Astrocyte (in vitro differentiated cells and primary cell): ENCODE measurements at places on chromosomes 6 and 20.

DNA sequence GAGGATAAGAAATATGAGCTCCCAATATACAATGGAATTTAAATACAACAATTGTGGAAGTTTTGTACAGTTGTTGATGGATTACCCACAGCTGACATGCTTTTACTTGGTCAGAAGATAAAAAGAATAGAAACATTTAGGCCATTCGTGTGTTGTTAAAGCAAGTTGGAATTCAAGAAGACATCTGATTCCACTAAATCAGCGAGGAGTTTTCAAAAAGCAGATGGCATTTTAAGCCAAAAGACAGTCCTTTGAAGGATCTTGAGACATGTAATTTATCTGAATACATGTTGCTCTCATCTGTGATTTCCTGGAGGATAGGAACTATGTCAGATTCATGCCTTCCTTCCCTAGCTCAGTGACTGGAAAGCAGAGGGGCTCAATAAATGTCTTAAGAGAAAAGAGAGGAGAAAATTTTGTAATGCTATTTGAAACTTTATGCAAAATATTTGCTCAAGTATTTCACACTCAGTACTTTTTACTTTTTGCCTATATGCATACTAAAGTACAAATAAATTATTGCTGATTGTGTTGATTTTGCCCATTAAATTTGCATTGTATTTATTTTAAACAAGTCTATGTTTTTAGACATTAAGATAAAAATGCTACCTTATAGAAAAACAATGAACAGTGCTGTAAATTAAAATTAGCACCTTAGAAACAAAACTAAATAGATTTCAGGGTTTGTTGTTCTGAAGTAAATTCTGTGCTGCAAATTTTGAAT lies 733.8 kb upstream of the FLRT3 start:
- DNase-seq = no peak
- H3K4me3 ChIP-seq = no peak overlapping the region
- no peak overlapping the region for H3K27ac ChIP-seq
- H3K36me3 ChIP-seq = no peaks in the 10 kb centered on the region

GRCh38 chr6:45098256-45098655 lies 229.9 kb upstream of the RUNX2 start:
- H3K27me3 ChIP-seq = no peaks in the 10 kb centered on the region
- no peaks in the 10 kb centered on the region for H3K36me3 ChIP-seq
- H3K4me1 ChIP-seq = no peaks in the 10 kb centered on the region
- no peak overlapping the region for H3K4me3 ChIP-seq

- H3K27ac ChIP-seq = no peak overlapping the region
- no peak for DNase-seq
- no peaks in the 10 kb centered on the region for H3K4me1 ChIP-seq
- no peak overlapping the region for H3K4me3 ChIP-seq
These were observed 92.4 kb downstream of the COL9A1 start for GRCh38 chr6:70210462-70210861.

DNA sequence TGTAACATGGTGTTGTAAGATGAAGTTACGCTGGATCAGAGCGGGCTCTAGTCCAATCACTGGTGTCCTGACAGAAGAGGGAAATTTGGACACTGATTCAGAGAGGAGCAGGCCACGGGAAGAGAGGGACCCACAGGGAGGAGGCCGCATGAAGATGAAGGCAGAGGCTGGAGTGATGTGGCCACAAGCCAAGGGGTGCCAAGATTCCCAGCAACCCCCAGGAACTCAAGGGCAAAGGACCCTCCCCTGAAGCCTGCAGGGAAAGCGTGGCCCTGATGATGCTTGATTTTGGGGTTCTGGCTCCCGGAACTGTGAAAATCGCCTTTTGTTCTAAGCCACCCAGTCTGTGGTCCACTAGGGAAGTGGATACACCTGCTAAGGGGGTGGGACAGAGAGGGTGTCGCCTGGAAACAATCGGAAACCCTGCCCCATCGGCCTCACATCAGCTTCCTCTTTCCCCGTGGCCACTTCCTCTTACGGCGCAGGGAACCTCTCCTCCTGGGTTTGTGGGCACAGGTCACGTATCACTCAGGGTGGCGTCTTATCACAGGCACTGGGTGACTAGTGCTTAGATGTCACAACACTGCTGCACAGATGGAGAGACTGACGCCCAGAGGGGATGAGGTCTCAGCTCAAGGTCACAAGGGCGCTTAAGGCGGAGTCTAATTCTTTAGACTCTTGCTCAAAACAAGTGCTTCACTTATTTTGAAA lies 58.0 kb downstream of the SULF2 start:
- no peaks in the 10 kb centered on the region for H3K27me3 ChIP-seq
- no peaks in the 10 kb centered on the region for H3K36me3 ChIP-seq
- no peak for DNase-seq
- no peaks in the 10 kb centered on the region for H3K4me1 ChIP-seq
- H3K4me3 ChIP-seq = no peak overlapping the region

GRCh38 chr6:52141596-52141995 lies 44.6 kb upstream of the IL17A start:
- DNase-seq = no peak
- H3K4me3 ChIP-seq = no peak overlapping the region
- peaks cover 2% of the 10 kb centered on the region for H3K27me3 ChIP-seq
- no peaks in the 10 kb centered on the region for H3K4me1 ChIP-seq
- H3K27ac ChIP-seq = no peak overlapping the region
- H3K36me3 ChIP-seq = no peaks in the 10 kb centered on the region

GRCh38 chr20:38044685-38045084 lies 11.1 kb downstream of the RPRD1B start:
- peaks cover 23% of the 10 kb centered on the region for H3K36me3 ChIP-seq
- peaks cover 4% of the 10 kb centered on the region for H3K4me1 ChIP-seq

DNA sequence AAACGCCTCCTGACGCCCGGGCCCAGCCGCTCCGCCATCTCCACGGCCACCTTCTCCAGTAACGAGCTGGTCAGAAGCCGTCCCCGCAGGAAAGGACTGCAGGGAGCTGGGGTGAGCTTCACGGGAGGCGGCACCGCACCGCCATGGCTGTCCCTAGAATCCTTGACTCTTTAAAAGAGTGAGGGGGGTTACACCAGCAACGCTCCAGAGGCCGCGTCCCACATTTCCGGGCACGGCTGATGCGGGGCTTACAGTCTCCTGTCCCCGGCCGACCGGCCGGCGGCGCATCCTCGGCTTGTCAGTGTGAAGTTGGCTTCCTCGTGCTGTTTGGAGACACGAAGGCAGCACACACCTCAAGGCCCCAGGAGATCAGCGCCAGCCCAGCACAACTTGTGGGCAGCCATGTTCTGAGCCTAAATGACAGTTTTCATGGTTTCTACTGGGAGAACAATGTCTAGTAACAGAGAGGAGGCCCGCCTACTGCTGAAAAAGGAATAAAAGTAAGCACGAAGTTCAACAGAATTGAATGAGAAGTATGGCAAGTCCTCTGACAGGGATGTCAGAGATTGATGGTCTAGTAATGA lies 30.4 kb downstream of the SLC2A4RG start:
- no peaks in the 10 kb centered on the region for H3K27me3 ChIP-seq
- DNase-seq = no peak
- H3K36me3 ChIP-seq = no peaks in the 10 kb centered on the region
- no peaks in the 10 kb centered on the region for H3K4me1 ChIP-seq
- H3K27ac ChIP-seq = no peak overlapping the region

DNA sequence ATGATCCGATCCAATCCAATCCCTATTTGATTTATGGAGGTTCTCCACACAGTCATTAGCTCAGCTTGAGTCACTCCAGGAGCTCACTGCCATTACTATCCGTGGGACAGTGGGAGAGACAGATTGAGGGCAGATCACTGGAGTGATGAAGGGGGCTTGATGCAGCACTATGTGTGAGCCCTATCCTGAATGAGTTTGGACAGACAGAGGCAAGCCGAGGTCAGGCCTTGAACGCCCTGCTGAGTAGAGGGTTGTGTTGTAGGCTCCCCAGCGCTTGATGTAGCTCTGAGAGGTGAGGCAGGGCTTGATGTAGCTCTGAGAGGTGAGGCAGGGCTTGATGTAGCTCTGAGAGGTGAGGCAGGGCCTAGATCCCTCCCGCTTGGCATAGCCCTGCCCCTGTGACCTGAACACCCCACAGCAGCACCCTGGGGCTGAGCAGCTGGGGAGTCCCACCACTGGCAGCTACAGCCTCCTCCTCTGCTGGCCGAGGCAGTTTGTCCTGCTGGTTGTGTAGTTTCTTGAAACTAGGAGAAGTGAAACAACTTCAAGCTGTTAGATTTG lies 58.7 kb downstream of the ZFAND3 start:
- H3K36me3 ChIP-seq = no peaks in the 10 kb centered on the region
- no peak overlapping the region for H3K4me3 ChIP-seq
- no peak overlapping the region for H3K27ac ChIP-seq

DNA sequence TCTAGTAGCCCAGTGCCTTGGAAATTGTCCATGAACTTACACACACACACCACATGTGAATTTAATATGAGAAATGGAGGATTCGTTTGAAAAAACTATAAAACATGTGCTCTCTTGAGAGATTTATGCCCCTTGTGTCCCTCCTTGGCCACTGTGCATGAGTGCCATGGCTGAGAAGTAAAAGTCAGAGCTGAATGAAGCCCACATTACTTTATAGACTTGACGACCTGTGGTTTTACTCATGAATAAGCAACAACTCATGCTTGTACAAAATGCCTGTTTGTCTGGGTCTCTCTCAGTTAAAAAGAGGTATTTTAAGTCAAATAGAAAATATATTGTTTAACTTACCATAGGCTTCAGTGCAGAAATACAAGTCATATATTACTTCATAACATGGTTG lies 102.7 kb downstream of the KCNQ5 start:
- H3K4me1 ChIP-seq = peaks cover 7% of the 10 kb centered on the region
- no peaks in the 10 kb centered on the region for H3K36me3 ChIP-seq
- no peaks in the 10 kb centered on the region for H3K27me3 ChIP-seq
- no peak overlapping the region for H3K4me3 ChIP-seq

- no peaks in the 10 kb centered on the region for H3K27me3 ChIP-seq
- no peak overlapping the region for H3K4me3 ChIP-seq
- H3K4me1 ChIP-seq = no peaks in the 10 kb centered on the region
These were observed 33.0 kb upstream of the SPDEF start for GRCh38 chr6:34589140-34589539.

- no peak overlapping the region for H3K4me3 ChIP-seq
- H3K4me1 ChIP-seq = peaks cover 4% of the 10 kb centered on the region
- H3K27ac ChIP-seq = no peak overlapping the region
- no peaks in the 10 kb centered on the region for H3K27me3 ChIP-seq
- no peak for DNase-seq
These were observed 168.9 kb downstream of the ATXN1 start for GRCh38 chr6:16592223-16592911.

GRCh38 chr6:4777394-4777935 lies 1.3 kb downstream of the CDYL start:
- DNase-seq = no peak
- H3K4me1 ChIP-seq = no peaks in the 10 kb centered on the region
- no peak overlapping the region for H3K27ac ChIP-seq
- H3K4me3 ChIP-seq = peak overlapping the region; percentile 73

- no peak for DNase-seq
- H3K36me3 ChIP-seq = no peaks in the 10 kb centered on the region
- no peaks in the 10 kb centered on the region for H3K27me3 ChIP-seq
- H3K4me3 ChIP-seq = no peak overlapping the region
These were observed 144.2 kb downstream of the PREX1 start for GRCh38 chr20:48683467-48684175.

GRCh38 chr6:2213086-2213485 lies 32.3 kb downstream of the GMDS start:
- no peak overlapping the region for H3K4me3 ChIP-seq
- no peaks in the 10 kb centered on the region for H3K27me3 ChIP-seq
- H3K4me1 ChIP-seq = peaks cover 2% of the 10 kb centered on the region
- no peak overlapping the region for H3K27ac ChIP-seq
- no peak for DNase-seq
